Activated naive CD8-positive, alpha-beta T cell treated with anti-CD3 and anti-CD28 coated beads, Interleukin-2, amount 50 U/mL, for 16 hours (primary cell): ENCODE measurements at places on chromosomes 5 and 9.

- DNase-seq: no peak
Measured at GRCh38 chr5:2756211-2757152, 5.0 kb upstream of the IRX2 start.

GRCh38 chr5:163105456-163105855, 331.9 kb upstream of the CCNG1 start:
- no peak for DNase-seq

DNA sequence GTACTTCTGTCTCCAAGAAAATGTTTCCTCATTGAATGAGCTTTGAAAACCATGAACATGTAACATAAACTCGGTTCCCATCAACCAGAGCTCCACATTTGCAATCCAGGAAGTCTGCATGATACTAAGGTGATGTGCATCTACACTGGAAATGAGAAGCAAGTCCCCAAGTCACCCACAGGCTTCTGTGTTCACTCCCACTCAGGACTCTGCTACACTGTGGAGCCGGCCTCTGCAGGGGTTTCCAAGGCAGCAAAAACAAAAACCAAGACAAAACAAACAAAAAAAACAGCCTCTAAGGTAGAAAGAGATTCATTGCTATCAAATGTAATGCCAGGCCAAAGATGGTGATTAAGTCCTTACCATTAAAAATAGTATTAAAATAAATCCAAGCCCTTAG, 593.7 kb downstream of the IRX1 start:
- DNase-seq: no peak

DNA sequence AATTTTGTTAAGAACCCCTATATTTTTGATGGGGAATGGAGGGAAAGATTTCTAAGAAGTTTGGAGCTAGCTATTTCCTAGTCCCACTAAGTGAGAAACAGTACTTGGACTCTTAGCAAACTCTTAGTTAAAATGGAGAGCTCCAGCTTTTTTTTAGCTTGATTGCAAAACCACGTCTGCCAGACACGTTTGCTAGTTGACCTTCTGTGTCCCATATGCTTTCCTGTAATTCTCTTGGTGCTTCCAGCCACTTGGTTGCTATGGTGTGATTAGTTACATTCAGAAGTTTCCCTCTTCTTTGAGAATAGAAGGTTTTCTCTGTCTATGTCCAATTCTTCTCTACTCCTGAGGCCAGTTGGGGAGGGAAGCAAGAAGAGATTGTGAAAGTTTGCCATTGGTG, 417.0 kb upstream of the TLE4 start:
- no peak for DNase-seq

- no peak for DNase-seq
Measured at GRCh38 chr9:20111173-20111843, 322.5 kb upstream of the SLC24A2 start.

DNA sequence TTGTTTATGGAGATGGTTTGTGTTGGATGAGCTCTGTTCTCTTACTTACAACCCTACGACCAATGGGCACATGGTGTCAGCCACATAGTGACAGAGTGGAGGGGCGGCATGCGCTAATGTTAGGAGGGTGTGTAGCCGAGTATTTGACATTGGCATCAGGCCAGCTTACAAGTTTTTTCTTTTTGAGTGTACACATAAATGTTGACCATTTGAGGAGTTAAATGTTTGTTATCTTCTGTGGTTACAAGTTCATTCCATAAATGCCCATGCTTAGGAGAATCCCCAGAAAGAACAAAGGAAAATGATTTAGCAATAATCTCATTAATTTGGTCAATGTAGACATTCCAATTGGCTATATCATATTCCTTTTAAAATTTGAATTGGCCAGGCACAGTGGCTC, 180.1 kb upstream of the ELL2 start:
- DNase-seq: no peak

DNA sequence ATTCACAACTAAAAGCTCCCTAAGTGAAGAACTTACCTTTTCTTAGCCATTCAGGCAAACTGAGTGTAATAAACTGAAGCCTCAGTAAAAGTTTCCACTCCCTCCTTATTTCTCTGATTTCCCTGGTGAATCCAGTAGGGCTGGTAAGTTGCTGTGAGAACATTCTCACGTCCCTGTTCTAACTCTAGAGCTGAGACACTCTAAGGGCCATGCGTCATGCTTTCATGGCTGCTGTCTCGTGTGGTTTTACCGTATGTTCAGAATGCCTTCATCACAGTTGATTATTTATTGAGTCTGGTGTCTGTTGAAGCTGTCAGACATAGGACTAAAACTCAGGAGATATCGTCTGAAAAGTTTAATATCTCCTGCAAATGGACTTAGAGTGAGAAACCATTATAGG, 1.3 kb downstream of the OR2S2 start:
- DNase-seq: no peak

GRCh38 chr9:137077010-137077747, at the start of gene UAP1L1:
TSS of gene UAP1L1 (plus strand) at chr9:137077517. CDS start at chr9:137077533, 16 bp downstream.
- DNase-seq: no peak
